LHCN-M2 (cell line): ENCODE measurements at places on chromosomes 13 and 19.
A peak's percentile ranks its signal among the peaks of the same experiment; 100 is the strongest.

GRCh38 chr19:54172471-54173358, at the start of gene TMC4:
TSS of gene TMC4 (minus strand) at chr19:54173160. CDS start at chr19:54173117, 43 bp downstream.
- no peak for DNase-seq

DNA sequence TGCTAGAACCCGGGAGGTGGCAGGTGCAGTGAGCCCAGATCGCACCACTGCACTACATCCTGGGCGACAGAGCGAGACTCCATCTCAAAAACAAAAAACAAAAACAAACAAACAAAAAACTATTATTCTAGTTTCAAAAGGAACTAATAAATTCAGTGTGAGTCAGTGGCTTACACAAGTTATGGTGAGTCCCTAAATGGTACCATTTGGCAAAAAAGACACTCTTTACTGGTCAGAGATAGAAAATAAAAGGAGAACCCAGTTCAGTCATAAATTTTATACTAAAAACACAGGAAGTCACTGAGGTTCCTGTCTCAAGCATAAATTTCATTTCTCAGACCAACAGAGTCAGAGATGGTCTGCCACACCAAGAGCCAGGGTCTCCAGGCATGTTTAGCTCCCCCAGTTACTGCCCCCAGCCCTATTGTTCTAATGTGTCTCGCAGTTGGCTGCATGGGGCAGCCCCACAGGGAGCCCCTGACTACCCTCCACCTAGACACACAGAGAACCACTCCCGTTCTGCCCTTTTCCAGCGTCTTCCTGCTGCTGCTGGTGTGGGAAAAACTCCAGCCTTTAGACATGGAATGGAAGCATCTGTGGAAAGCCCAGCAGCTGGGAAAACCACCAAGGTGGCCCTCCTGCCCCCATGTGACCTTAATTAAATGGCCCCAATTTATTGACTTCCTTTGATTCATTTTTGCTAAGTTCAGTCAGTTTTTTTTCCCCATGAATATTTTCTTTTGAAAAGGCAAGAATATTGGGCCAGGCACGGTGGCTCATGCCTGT, 12.2 kb downstream of the THSD1 start:
- DNase-seq: no peak

- DNase-seq: peak; percentile 43
Measured at GRCh38 chr19:934865-935479, 9.1 kb downstream of the ARID3A start.

DNA sequence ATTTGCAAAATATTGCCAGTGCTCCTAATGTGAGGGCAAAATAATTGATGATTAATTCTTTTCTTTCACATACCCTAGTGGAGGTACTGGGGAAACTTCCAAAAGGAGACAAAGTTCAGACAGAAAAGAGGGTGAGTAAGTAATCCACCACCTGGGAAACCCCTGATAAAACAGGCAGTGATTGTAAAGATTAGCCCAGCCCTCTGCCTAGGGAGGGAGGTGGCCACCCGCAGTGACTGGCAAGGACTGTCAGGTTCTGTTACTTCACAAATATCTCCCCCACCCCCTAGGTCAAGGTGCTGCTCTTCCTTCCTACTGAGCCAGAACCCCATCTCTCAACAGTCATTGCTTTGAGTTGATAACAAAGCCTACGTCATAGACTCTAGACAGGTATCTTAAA, 239.7 kb downstream of the DNAJC15 start:
- no peak for DNase-seq

DNA sequence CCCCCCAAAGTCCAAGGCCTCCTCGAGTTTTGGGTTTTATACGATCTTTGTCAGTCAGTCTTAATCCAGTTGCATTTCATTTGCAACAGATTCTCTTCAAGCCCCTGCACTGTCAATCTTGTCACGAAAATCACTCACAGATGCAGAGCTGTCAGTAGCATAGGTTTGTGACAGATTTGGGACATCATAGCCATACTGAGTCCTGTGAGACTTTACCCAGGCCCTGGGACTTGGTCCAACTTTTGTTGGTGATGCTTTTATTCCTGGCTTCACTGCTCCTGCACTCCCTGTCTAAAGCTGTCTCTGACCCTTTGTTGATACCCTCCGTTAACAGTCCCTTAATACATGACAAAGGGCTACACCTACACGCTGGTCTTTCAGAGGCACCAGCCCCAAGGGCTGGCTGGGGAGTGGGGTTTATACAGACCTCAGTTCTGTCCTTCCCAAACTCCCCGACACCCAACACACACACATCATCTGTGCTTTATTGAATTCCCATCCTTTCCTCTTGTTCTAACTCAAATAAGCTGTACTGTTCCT, 36.0 kb downstream of the PABPC3 start:
- no peak for DNase-seq

DNA sequence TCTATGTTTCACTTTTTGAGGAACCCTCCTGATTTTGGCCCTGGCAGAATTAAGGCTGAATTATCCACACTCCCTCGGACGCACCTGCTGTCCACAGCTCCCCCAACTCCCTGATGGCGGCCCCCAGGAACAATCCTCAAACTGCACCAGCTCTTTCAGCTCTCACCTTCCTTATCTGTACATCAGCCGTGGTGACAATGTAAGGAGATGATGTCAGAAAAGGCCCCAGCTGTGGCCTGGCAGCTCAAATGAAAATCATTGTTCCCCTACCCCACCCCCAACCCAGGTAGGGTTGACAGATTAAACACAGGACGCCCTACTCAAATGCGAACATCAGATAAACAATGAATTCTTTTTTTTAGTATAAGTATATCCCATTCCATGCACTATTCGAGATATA, 35.0 kb upstream of the KLF2 start:
- no peak for DNase-seq

GRCh38 chr19:5261156-5261890, 79.3 kb downstream of the PTPRS start:
- no peak for DNase-seq

DNA sequence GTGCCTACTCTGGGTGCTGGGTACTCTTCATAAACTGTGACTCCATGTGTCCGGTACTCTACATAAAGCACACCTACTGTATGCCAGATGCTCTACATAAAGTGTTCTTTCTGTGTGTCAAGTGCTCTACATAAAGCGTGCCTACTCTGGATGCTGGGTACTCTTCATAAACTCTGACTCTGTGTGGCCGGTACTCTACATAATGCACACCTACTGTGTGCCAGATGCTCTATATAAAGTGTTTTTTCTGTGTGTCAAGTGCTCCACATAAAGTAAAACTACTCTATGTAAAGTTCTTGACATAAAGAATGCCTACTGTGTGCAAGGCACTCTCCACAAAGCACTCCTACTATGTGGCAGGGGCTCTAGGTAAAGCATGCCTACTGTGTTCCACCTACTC, 1.8 kb upstream of the CYP4F11 start:
- DNase-seq: no peak

- DNase-seq: peak; percentile 99
Measured at GRCh38 chr13:113820813-113821651, 42.8 kb downstream of the GAS6 start.

DNA sequence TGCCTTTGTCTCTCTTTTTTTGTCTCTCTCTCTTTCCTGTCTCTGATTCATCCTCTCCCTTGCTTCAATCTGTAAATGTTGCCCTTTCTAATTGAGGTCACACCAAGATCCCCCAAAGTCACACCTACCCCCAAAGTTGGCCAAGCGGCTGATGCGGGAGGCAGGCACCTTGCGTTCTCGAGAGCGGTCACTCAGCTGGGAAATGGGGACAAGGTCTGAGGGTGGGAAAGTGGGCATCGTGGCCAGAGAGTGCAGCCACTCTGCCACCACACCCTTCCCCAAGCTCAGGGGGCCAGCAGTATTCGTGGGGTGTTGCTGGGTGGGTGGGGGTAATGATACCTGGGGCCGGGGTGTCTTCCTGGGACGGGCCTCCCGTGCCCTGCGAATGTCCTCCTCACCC, 2.7 kb downstream of the COQ8B start:
- DNase-seq: no peak

DNA sequence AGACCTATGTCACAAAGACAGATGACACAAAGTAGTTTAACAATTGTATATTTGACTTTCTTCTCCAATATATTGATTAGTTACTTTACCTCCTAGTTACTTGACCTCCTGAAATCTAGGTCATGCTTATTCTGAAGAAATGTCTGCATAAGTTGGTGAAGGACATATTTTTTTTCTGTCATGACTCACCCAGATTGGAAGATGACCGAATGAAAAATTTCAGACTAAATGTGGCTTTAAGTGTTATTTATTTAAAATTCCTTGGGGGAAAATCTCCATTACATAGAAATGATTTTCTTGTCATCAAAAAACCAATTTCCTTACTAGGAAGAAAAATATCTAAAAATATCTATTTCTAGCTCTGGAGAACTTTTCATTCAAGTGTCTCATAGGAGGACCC, 217.1 kb downstream of the POSTN start:
- peak; percentile 43 for DNase-seq

- peak; percentile 65 for DNase-seq
Measured at GRCh38 chr13:51697181-51697580, 106.8 kb downstream of the DHRS12 start.

DNA sequence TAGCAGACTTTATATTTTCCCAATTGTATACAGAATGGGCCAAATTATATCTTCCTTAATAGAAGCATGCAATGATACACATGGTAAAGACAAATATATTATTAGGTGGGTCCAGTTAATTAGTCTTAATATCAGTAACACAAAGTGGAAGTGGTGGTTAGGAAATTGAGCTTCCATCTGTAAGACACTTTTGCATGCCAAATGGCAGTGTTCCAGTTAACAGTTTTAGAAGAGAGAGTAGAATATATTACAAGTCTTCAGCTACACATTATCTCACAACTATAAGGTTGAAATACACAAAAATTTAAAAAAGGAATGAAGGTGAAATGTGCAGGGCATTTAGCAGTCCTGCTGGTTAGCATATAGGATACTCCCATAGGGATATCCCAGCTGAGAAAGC, 536.5 kb downstream of the PCDH9 start:
- DNase-seq: no peak

DNA sequence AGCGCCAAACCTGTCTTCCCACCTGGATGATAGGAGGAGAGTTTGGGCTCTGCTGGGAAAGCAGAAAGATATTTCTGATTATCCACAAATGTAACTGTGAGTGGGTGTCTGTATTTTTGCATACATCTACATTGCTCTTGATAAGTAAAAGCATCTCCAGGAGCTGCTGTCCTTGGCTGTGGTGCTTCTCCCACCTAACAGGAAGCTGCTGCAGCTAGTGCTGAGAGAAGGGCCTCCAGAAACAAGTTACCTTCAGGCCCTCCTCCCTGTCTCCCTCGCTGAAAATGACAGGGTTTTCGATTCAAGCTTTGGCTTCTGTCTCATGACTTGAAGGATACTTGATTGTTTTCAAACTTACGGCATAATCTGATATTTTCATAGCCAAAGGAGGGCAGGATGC, 90.1 kb downstream of the FOXO1 start:
- no peak for DNase-seq

GRCh38 chr19:38891771-38892170, 7.6 kb downstream of the SIRT2 start:
- DNase-seq: peak; percentile 65

- peak; percentile 37 for DNase-seq
Measured at GRCh38 chr13:42398533-42398932, 126.6 kb downstream of the AKAP11 start.

DNA sequence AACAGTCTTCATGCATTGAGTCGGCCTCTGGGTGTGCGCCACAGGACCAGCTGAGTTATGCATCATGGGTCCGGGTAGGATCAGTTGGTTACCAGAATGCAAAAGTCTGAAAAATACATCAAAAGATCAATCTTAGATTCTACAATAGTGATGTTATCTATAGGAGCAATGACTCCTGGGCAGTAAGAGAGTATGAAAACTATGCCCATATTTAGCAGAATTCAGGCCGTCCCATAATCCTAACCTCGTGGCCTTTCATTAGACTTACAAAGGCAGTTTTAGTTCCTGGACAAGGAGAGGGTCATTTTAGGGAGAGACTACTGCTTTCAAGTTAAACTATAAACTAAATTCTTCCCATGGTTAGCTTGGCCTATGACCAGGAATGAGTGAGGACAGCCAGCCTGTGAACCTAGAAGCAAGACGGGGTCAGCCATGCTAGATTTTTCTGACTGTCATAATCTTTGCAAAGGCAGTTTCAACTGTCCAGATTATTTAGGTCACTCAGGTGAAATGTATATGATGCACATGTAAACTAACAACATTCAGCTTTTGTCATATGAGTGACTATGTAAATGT, 11.8 kb upstream of the CDADC1 start:
- DNase-seq: no peak

DNA sequence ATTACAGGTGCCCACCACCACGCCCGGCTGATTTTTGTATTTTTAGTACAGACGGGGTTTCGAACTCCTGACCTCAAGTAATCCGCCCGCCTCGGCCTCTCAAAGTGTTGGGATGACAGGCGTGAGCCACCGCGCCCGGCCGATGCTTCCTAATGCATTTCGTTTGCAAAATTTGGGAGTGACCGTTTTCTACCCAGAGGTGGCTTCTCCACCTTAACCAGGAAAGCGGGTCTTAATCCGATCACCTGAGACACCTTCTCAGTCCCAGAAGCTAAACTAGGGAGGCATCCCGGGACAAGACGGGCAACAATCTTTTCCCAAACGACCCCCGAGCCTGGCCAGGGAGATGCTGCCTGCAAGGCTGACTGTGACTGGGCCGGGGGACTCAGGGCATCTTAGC, 14.8 kb upstream of the MATK start:
- no peak for DNase-seq

- DNase-seq: no peak
Measured at GRCh38 chr19:54804101-54804500, 691 bp downstream of the KIR2DL4 start.

DNA sequence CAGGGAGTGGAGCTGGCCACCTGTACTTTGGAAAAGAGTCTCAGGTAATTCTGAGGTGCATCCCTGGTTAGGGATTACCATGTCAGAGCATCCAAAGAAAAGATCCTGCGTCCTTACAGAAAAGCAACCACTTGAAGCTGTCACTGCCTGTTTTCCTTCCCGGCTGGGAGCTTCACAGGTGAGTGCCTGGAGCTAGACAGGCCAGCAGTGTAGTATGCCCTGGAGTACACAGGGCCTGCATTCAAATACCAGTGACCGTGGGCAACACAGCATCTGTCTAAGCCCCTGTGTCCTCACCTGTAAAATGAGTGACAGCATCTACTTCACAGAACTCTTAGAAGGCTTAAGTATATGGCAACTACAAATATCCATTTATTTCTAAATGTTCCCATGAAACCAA, 29.0 kb downstream of the DZIP1 start:
- no peak for DNase-seq

GRCh38 chr19:57934820-57935665, at the start of gene ZNF418:
TSS of gene ZNF418 (minus strand) at chr19:57935402. CDS start at chr19:57933822, 1,580 bp downstream.
- peak; percentile 57 for DNase-seq

DNA sequence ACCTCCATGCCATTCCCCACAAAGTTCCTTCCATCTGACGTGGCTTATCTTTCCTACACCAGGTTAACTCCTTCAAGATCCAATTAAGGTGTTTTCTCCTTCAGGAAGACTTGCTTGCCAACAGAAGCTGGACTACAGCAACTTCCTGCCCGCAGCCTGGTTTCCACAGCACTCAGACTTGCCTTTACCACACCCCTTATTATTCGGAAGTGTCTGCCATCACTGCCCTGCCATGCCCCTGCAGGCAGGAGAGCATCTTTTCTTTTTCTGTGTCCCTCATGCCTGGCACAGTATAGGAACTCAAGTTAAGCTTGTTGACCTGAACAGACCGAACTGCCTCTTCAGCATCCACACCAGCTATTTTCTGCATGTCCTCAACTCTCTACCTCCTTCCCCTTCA, 168.0 kb downstream of the FOXO1 start:
- DNase-seq: no peak

- no peak for DNase-seq
Measured at GRCh38 chr13:40863723-40864122, 74.3 kb downstream of the SLC25A15 start.
